ENCODE measurements at places on chromosomes 1 and 21. TPM values are rescaled to one million over a fixed set of nuclear protein-coding genes. Genes with fewer than 3 reads are reported as not detected.

The OR14K1 gene
- not detected for total RNA-seq

- H3K36me3 ChIP-seq = peaks cover 2% of the 10 kb centered on the region
- H3K4me1 ChIP-seq = peaks cover 13% of the 10 kb centered on the region
- no peak for DNase-seq
These were observed 2.7 kb upstream of the PRKACB start for GRCh38 chr1:84141182-84142003.

DNA sequence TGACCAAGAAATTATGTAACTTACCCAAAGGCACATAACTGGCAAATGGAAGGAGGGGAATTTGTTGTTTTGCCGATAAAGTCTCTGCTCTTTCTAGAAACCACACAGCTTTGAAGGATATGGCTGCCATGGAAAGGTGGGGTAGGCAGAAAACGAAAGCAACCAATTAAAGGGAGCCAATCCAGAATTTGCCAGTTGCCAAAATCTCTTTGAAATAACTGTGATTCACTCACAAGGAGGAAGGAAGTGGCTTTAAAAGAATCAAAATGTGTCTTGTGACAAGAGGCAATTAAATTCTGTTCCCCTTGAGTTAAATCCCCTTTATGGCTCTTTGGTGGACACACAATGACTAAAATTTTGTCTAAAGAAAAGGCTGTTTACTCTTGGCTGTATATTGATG, 61.2 kb upstream of the CCDC190 start:
- H3K4me3 ChIP-seq = no peak overlapping the region
- H3K4me1 ChIP-seq = peaks cover 3% of the 10 kb centered on the region
- no peak overlapping the region for H3K27ac ChIP-seq
- no peaks in the 10 kb centered on the region for H3K36me3 ChIP-seq

DNA sequence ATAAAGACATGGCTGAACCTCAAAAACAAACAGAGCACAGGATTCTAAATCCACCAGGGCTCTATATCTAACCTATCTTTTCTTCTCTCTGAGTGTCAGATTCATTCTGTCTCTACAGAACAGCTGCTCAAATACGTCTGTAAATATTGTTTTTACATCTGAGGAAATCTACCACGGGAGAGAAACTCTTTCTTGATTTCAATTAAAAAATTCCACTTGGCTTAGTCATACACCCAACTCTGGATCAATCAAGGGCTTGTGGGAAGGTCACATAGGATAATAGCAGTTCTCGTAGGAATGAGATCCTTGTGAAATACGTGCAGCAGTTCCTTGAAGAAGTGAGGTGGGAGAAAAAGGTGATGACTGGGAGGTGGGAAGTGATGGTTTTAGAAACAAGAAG, 1355.7 kb upstream of the ADGRL2 start:
- H3K4me3 ChIP-seq = no peak overlapping the region
- no peak for DNase-seq
- no peaks in the 10 kb centered on the region for H3K4me1 ChIP-seq

DNA sequence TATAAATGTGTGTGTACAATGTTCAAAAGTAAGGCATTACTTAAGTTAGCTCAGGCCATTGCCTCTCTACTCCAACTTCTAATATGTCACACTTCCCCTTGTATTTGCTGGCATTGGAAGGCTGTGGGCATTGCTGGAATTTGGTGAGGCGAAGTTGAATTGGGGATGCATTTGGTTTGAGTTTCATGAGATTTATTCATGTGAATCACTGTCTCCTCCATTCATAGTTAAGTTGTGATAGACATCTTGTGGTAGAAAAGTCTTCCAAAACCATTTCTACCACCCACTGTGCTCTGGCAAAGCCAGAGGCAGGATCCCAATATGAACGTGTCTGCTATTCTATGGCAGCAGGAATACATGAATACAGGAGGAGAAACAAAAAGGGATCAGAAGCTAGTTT, 397.8 kb upstream of the USP24 start:
- no peaks in the 10 kb centered on the region for H3K4me1 ChIP-seq
- no peak for DNase-seq
- H3K36me3 ChIP-seq = no peaks in the 10 kb centered on the region
- peaks cover 13% of the 10 kb centered on the region for H3K27me3 ChIP-seq

GRCh38 chr1:206509612-206510257, 2.4 kb downstream of the RASSF5 start:
- no peak overlapping the region for H3K4me3 ChIP-seq
- peaks cover 30% of the 10 kb centered on the region for H3K4me1 ChIP-seq
- H3K36me3 ChIP-seq = no peaks in the 10 kb centered on the region
- no peak for DNase-seq

- DNase-seq = no peak
- H3K27me3 ChIP-seq = no peaks in the 10 kb centered on the region
- H3K36me3 ChIP-seq = no peaks in the 10 kb centered on the region
- H3K4me1 ChIP-seq = no peaks in the 10 kb centered on the region
These were observed 18.0 kb downstream of the TRIM62 start for GRCh38 chr1:33163621-33164519.

- H3K27me3 ChIP-seq = peaks cover 4% of the 10 kb centered on the region
- no peak for DNase-seq
- H3K36me3 ChIP-seq = peaks cover 2% of the 10 kb centered on the region
- H3K4me1 ChIP-seq = peaks cover 45% of the 10 kb centered on the region
These were observed 109.9 kb upstream of the SLC25A33 start for GRCh38 chr1:9429342-9429711.

DNA sequence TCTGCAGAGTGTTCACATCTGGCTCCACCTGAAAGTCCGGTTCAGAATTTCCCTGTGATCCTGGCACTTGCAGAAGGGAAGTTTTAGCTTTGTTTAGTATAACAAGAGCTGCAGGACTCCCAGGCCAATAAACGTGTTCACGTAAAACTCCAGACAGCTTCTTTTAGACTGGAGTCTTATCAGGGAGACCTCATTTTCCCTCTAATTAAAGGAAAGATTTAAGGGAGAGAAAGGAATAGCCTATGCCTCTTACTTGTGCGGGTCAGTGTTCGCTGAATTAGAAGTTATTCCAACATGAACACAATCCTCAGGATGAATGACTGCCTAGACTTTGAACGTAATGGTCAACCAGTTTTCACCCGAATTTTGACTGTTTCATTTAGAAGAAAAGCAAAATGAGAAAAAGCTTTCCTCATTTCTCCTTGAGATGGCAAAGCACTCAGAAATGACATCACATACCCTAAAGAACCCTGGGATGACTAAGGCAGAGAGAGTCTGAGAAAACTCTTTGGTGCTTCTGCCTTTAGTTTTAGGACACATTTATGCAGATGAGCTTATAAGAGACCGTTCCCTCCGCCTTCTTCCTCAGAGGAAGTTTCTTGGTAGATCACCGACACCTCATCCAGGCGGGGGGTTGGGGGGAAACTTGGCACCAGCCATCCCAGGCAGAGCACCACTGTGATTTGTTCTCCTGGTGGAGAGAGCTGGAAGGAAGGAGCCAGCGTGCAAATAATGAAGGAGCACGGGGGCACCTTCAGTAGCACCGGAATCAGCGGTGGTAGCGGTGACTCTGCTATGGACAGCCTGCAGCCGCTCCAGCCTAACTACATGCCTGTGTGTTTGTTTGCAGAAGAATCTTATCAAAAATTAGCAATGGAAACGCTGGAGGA, 202.1 kb upstream of the SGIP1 start:
- H3K36me3 ChIP-seq = peaks cover 42% of the 10 kb centered on the region
- peaks cover 48% of the 10 kb centered on the region for H3K4me1 ChIP-seq
- peak overlapping the region; percentile 99 for H3K4me3 ChIP-seq

The ZMYND12 gene
- total RNA-seq = 0.59 TPM

- no peak overlapping the region for H3K4me3 ChIP-seq
- H3K36me3 ChIP-seq = no peaks in the 10 kb centered on the region
- H3K27me3 ChIP-seq = no peaks in the 10 kb centered on the region
- H3K4me1 ChIP-seq = no peaks in the 10 kb centered on the region
- no peak overlapping the region for H3K27ac ChIP-seq
These were observed 1535.2 kb downstream of the PLA2G4A start for GRCh38 chr1:188363943-188364342.

The BGLAP gene
- 2.2 TPM for total RNA-seq

The TBX19 gene
- 1.5 TPM for total RNA-seq

The KCNH1 gene
- not detected for total RNA-seq

GRCh38 chr1:235304549-235305451, 23.2 kb downstream of the ARID4B start:
- H3K36me3 ChIP-seq = peaks cover 6% of the 10 kb centered on the region
- H3K27me3 ChIP-seq = no peaks in the 10 kb centered on the region
- H3K27ac ChIP-seq = peak overlapping the region; percentile 90
- peaks cover 47% of the 10 kb centered on the region for H3K4me1 ChIP-seq
- peak; percentile 44 for DNase-seq
- peak overlapping the region; percentile 31 for H3K4me3 ChIP-seq

The ALX3 gene
- total RNA-seq = not detected

- no peak overlapping the region for H3K4me3 ChIP-seq
- H3K36me3 ChIP-seq = no peaks in the 10 kb centered on the region
- H3K27ac ChIP-seq = no peak overlapping the region
- no peak for DNase-seq
These were observed 93.9 kb upstream of the CSF3R start for GRCh38 chr1:36576551-36577110.

DNA sequence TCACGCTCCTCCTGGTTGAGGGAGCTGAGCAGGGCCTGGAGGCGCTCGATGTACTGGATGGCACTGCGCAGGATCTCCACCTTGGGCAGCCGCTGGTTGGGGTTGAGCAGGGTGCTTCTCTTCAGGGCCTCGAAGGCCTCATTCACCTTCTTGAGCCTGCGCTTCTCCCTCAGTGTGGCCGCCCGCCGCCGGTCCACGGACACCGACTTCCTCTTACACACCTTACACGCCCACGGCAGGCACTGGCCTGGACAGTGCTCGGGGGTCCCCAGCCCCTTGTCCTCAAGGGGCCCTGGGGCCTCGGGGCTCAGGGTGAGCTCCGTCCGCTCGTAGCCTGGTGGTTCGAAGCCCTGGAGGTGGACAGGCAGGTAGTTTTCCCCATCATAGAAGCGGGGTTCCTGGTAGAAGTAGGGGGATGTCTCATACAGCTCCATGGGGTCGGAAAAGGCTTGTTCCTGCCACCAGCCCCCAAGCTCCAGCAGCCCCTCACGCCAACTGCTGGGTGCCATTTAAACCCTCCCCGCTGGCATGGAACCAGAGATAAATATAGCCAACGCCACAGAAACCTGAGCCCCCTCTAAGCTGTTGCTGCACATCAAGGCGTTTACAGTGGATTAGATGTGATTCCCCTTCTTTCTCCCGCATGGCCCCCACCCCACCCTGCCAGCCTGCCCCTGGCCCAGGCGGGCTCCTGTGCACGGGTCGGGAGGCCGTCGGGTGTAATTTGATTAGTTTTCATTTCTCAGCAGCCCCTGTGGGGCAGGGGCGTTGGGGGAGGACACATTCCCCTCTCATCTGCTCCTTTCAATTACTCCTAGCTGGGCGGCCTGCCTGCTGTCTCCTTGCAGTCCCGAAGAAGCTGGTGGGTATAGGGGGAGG, at the start of gene MYOG:
MYOG (minus strand) TSS at position 485 of the 879 bp plus-strand sequence; CDS start at position 434, 51 bp downstream.
- H3K27ac ChIP-seq = no peak within 1 kb of the TSS
- H3K4me1 ChIP-seq = no peaks in the 10 kb centered on the region
- no peaks in the 10 kb centered on the region for H3K36me3 ChIP-seq

The LRRC7 gene
- total RNA-seq = 0.27 TPM

DNA sequence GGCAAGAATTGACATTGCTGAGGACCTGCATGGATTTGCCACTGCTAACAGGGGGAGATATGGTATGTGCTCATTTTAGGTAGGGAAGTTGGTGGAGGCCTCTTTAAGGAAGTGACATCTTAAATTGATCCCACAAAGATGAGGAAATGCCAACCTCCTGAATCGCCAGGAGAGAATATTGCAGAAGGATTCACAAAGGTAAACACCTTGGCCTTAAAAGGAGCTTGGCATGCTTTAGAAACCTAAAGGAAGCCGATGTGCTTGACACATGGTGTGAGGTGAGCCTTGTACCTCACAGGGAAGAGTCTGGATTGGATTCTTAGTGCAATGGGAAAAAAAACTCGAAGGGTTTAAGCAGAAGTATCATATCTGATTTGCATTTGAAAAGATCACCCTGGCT, 470.5 kb upstream of the DAB1 start:
- H3K27me3 ChIP-seq = peaks cover 7% of the 10 kb centered on the region
- DNase-seq = no peak
- no peak overlapping the region for H3K4me3 ChIP-seq
- H3K4me1 ChIP-seq = no peaks in the 10 kb centered on the region
- no peaks in the 10 kb centered on the region for H3K36me3 ChIP-seq

DNA sequence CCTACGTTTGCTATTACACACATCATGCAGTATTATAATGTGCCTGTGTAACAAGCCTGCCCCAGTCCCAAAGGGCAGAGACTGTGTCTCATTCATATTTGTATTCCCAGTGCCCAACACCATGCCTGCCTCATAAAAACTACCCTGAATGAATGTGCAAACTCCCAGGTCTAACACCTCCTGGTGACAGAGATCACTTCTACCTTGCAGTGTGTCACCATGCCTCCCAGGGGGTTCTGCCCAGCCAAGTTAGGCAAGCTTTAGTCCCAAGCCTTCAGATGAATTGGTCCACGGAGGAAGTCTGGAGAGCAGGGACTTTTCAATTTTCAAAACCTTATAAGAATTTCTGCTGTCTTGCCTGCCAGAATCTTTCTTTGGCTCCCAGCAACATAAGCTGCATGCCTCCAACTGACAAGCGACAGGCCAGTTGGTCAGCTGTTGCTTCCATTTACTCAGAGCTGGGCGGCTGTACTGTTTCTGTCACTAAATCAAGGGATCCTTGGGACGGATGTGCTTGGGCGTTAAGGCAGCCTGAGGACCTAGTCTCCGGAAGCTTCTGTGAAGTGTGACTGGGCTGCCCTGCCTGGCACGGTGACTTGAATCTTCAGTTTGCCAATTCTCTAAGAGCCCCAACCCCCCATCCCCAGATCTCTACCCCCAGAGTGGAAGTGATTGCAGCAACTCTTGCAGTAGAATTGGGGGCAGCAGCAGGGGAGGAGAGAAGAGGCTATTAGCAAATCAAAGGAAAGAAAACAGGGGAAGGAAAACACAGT, 1.2 kb downstream of the RXRG start:
- no peak overlapping the region for H3K4me3 ChIP-seq
- no peaks in the 10 kb centered on the region for H3K4me1 ChIP-seq
- no peak overlapping the region for H3K27ac ChIP-seq
- DNase-seq = peak; percentile 19
- peaks cover 35% of the 10 kb centered on the region for H3K27me3 ChIP-seq

- no peaks in the 10 kb centered on the region for H3K4me1 ChIP-seq
- DNase-seq = no peak
These were observed 33.7 kb downstream of the KCNK1 start for GRCh38 chr1:233647636-233648035.

- H3K4me1 ChIP-seq = peaks cover 4% of the 10 kb centered on the region
- H3K36me3 ChIP-seq = peaks cover 10% of the 10 kb centered on the region
- H3K27ac ChIP-seq = peak overlapping the region; percentile 78
- DNase-seq = peak; percentile 12
- no peaks in the 10 kb centered on the region for H3K27me3 ChIP-seq
- no peak overlapping the region for H3K4me3 ChIP-seq
These were observed 75.2 kb upstream of the TEKT2 start for GRCh38 chr1:36008546-36009197.

The PLD5 gene
- not detected for total RNA-seq
